SW 1271 (cell line): ENCODE measurements at places on chromosomes 11 and 22.

DNA sequence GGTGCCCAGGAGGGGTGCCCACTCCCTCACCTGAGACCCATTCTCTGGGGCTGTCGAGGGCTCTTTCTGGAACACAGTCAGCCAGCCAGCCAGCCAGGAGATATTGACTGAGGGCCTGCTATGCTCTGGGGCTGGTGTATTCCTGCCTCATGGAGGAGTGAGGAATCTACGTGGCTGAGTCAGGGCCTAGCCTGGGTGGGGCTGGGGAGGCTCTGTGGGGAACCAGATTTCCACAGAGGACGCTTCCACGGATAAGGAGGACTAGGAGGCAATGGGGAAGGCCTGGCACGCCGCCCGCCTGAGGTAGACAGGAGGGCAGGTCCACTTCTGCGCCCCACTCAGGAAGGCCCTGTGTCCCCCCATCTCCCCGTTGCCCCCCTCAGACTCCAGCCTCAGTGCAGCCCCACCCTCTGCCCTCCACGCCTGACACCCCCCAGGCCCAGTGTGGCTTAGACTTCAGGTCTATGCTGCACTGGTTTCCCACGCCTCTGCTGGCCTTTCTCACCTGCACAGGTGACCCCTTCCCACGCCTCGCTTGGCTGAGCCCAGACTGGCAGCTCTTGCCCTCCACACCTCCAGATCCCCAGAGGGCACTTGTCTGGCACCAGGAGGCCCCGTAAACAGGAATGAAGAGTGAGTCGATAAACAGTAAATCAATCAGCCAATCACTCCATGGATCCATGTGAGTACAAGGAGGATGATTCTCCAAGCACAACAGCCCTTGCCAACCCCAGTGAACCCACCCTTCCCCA, 37.5 kb downstream of the MACROD1 start:
- no peak for DNase-seq

GRCh38 chr11:61103851-61104423, 1.6 kb downstream of the CD5 start:
- no peak for DNase-seq

DNA sequence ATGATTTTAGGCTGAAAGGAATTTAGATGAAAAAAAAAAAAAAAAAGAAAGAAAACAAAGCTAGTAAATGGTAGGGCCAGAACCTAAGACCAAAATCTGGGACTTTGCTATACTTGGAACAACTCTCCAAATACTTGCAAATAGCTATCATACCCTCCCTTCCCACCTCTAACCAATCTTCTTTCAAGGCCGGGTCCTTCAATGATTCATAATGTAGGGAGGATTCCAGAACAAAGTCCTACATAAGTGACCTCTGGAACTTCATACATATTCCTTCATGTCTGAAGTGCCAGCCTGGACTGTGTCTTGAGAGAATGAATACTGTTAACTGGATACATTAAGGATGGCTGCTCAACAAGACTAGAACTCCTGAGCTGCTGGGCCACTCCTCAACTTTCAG, 9.9 kb downstream of the STK33 start:
- DNase-seq = no peak

- no peak for DNase-seq
Observed at GRCh38 chr11:34488855-34489557, 24.6 kb downstream of the ELF5 start.

DNA sequence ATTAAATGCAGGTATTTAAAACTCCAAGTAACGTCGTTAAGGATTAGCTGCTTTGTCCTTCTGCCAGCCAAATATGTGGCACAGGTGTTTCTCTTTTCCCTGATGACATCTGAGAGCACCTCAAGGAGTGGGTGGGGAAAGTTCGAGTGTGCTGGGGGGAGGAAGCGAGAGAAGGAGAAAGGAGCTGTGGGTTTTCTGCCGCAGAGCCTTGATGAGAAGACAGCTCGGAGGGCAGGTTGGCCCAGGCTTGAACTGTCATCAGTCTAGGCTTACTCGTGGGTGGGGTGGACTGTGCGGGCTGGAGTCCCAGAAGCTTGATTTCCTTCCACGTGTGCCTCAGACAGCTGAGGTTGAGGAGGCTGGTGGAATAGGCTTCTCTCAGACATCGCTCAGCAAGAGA, 15.2 kb upstream of the SORL1-AS1 start:
- DNase-seq = no peak

GRCh38 chr22:38018938-38019827, 34.8 kb upstream of the SOX10 start:
- no peak for DNase-seq

- DNase-seq = no peak
Observed at GRCh38 chr11:110762590-110762989, 50.4 kb upstream of the ARHGAP20 start.

DNA sequence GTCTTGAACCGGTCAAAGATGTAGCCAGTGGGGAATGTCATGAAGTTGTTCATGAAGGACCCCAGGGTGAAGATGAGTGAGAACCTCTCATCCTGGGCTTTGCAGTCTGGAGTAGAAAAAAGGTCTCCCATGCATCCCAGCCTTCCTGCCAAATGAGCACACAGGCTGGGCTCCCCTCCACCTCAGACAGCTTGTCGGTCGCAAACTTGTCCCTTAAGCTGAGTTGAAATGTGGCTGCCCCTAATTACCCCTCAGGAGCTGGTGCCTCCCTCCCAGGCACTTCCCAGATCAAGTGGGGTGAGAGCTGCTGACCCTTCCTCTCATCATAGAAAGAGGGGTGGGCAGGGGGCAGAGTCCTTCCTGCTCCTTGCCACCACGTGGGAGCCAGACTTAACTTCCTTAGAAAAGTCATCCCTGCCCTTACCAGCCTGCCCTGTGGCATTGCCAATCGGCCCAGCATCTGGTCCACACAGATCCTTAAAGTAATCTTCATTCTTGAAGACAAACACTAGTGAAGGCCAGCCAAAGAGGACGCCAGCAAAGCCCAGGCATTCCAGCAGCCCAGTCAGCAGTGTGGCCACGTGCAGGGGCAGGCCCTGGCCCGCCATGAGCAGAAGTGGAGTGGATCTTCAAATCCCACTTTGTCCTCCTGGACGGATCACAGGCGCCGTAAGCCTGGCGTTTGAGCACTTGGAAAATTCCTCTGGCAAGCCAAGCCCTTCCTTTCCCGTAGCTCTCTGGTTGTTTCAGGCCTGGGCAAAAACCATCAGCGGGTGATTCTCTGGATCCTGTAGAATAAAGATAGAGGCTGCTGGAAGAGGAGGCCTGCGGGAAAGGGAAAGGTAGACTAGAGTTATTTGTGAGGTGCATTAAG, 1.1 kb downstream of the SLC43A3 start:
- DNase-seq = no peak

DNA sequence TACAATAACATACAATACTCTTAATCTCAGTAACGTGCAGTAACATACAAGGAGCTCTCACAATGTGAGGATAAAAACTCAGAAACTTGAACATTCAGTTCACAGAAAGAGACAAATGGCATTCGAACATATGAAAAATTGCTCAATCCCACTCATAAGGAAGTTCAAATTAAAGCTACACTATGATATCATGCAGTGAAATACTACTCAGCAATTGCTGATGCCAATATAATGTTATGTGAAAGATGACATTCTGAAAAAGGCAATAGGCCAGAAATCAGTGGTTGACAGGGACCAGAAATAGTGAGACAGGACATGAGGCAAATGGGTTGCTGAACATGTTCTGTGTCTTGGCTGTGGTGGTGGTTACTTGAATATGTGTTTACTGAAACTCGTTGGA, 33.7 kb upstream of the PITPNB start:
- DNase-seq = no peak

DNA sequence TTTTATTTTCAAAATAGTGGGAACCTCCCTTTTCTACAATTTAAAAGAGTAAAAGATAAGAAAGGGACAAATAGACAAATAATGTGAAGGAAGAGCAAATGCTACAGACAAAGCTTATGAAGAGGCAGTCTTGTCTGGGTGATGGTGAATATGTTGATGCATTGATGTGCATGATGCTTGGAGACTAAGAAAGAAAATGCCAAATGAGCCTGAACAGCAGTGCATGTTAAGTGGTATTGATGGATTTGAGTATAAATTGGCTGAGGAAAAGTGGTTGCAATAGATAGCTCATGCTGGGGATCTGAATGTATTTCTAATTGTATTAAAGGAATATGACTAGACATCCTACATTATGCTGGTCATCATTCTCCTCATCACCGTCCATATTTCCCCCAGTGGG, 268.6 kb upstream of the ANO5 start:
- no peak for DNase-seq

GRCh38 chr11:61115498-61116224, 13.4 kb downstream of the CD5 start:
- DNase-seq = no peak

GRCh38 chr11:128523641-128524040, 63.7 kb downstream of the ETS1 start:
- no peak for DNase-seq

DNA sequence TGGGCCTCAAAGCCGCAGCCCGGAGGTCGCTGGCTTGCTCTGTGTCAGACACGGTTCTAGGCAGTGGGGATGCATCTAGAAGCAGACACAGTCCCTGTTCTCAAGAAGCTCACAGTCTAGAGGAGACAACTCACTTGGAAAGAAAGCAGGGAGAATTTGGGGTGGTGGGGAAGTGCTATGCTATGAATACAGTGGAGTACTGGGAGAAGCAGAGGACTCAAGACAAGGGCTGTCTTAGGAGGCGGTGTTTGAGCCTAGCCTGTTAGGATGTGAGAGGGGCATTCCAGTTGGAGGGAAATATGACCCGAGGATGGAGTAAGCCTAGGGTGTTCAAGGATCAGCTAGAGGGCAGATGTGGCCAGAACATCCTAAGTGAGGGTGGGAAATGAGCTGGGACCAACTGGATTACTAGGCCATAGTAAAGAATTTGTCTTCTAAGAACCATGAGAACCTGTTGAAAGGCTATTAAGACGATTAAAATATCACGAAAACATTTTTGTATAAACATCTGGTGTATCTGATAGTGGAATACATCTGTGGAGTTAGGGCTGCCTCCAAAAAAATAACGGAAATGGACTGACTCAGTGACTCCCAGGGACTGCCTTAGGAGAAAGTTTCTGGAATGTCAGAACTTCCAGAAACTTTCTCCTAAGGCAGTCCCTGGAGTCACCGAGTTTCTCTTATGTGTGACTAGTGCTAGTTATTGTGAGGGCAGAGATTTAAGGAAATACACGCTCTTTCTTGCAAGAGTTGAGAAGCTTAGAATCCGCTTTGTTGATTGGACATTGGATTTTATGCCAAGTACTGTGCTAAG, 1.1 kb upstream of the PITPNB start:
- DNase-seq = peak; percentile 10

- no peak for DNase-seq
Observed at GRCh38 chr11:8180469-8180868, 11.6 kb upstream of the RIC3 start.

DNA sequence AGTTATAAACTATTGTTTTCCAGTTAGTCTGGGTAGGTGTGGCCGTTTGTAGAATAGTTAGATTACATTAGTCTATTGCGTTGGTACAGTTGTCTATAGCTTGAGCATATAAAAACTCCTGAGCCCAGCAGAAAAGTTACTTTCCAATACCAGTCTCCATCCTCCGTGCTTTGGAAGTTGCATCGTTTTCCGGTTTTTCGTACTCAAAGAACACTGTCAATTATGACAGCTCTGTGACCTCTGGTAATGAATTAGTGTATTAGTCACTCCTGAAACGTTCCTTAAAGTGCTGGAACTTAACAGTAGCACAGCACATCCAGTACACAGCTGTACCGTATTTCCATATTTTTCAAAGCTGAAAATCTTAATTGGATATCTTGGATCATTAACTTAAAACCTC, 808 bp upstream of the MSANTD2 start:
- no peak for DNase-seq

DNA sequence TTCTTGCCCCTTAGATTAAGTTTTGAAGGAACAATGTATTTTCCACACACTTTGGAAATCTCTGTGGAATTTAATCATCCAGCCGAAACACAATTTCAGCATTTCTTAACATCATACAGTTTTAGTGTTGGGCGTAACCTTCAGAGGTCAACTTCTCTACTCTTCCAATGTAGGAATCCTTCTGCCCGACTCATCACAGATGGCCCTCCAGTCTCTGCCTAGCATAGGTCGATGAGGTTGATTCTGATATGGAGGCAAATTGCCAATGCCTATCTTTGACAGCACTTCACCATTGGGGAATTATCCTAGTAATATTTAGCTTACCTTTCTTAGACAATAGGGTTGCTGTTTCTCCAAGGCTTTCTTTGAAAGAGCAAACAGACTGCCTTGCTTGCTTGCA, 175.7 kb upstream of the TTC12 start:
- DNase-seq = no peak

- no peak for DNase-seq
Observed at GRCh38 chr11:127109796-127110480, 109.4 kb upstream of the KIRREL3 start.

DNA sequence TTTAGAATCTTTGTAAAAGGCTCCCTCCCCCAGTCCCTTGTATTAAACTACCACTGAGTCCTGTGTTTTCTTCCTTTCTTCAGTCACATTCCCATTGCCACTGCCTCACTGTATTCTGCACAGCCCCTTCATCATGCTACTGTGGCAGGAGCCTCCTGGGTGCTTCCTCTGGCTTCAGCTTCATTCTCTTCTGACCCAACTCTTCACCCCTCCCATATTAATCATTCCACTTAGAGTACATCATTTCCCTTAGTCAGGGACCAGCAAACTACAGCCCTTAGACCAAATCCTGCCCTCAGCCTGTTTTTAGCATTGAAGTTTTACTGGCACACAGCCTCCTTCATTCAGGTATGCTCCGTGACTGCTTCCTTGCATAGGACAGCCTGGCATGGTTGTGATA, 127.7 kb upstream of the MTNR1B start:
- no peak for DNase-seq

DNA sequence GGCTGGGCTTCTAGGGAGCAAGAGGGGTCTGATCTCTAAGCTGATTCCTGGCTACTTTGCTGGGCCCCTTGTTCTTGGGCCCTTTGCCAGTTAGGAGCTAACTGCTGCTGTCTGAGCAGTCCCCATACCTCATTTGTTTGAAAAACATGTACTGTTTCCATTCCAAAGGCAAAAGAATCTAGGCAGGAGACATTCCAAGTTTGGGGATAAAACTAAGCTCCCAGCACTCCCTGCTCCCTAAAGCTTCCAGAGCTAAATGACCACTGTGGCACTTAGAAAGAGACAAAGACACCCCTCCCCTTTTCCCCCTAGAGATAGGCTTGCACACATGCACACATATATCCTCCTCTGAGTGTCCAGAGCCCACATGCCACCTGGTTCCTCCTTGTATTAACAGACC, 22.7 kb upstream of the RRM1 start:
- no peak for DNase-seq

GRCh38 chr22:26442086-26442756, 13.2 kb downstream of the ASPHD2 start:
- no peak for DNase-seq
